ENCODE measurements at places on chromosomes 11 and 22. TPM values are rescaled to one million over a fixed set of nuclear protein-coding genes. Genes with fewer than 3 reads are reported as not detected.

GRCh38 chr11:130806746-130807145, 109.5 kb downstream of the SNX19 start:
- no peak for DNase-seq
- no peaks in the 10 kb centered on the region for H3K36me3 ChIP-seq
- no peak overlapping the region for H3K4me3 ChIP-seq

Gene ANGPTL5
- not detected for polyA plus RNA-seq

Gene OR51E2
- polyA plus RNA-seq = not detected

GRCh38 chr11:10899121-10899830, 41.4 kb upstream of the ZBED5 start:
- H3K4me1 ChIP-seq = no peaks in the 10 kb centered on the region
- no peaks in the 10 kb centered on the region for H3K27me3 ChIP-seq
- DNase-seq = no peak
- H3K27ac ChIP-seq = peak overlapping the region; percentile 44
- H3K36me3 ChIP-seq = no peaks in the 10 kb centered on the region

Gene MAPK8IP2
- 0.99 TPM for polyA plus RNA-seq

DNA sequence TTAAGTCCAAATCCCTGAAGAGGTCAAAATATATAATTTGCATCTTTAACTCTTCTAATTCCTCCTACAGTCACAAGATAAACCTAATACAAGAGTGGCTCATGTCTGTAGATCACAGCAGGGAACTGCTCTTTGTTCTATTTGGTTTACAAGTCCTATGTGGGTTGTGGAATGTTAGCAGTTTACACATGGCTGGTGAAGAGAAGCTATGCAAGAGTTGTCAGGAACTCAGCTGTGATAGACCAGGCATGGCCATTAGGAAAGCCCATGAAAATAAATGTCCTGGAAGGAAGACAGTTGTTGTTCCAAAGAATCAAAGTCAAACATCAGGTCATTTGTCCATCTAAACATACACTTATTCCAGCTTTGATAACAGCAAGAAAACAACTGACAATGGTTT, 312.4 kb upstream of the PITPNB start:
- H3K36me3 ChIP-seq = no peaks in the 10 kb centered on the region
- no peak overlapping the region for H3K27ac ChIP-seq

DNA sequence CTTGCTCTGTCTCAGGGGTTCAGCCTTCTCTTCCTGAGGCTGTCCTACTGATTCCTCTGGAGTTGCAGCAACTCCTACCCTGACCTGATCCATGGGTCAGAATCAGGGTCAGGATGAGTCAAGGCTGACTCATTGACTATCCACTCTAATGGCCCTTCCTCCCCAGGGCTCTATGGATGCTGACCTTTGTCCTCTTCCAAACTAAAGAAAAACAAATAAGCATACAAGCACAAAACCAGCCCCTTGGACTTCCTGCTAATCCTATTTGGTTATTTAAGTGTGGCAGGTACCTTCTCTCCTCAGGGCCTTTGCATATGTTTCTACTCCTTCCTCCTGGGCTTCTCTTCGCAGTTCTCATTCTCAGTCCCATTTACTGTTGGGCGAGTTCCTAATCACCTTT, 204.5 kb upstream of the NAV2 start:
- H3K27ac ChIP-seq = no peak overlapping the region
- H3K27me3 ChIP-seq = peaks cover 3% of the 10 kb centered on the region
- no peaks in the 10 kb centered on the region for H3K4me1 ChIP-seq
- H3K4me3 ChIP-seq = no peak overlapping the region
- no peaks in the 10 kb centered on the region for H3K36me3 ChIP-seq

Gene CELSR1
- 11.4 TPM for polyA plus RNA-seq

DNA sequence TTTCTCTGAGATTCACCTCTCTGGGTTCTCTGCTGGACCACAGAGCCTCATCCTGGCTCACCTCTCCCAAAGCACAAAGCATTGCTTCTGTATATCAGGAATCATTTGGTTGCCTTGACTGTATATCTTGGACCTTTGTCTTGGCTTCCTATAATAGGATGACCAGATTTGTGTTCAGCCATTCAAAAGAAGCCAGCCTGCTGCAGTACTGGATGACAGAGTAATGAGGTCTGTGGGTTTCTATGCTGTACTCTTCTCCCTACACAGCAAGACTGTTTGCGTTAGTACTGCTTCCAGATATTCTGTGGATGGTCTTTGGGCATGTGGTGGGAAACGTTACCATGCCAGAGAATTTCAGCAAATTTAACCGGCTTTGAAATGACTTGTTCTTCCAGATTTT, 39.8 kb downstream of the ARFGAP2 start:
- peaks cover 24% of the 10 kb centered on the region for H3K36me3 ChIP-seq
- H3K4me3 ChIP-seq = no peak overlapping the region
- no peak overlapping the region for H3K27ac ChIP-seq
- DNase-seq = no peak

Gene SCGB2A2
- polyA plus RNA-seq = not detected

DNA sequence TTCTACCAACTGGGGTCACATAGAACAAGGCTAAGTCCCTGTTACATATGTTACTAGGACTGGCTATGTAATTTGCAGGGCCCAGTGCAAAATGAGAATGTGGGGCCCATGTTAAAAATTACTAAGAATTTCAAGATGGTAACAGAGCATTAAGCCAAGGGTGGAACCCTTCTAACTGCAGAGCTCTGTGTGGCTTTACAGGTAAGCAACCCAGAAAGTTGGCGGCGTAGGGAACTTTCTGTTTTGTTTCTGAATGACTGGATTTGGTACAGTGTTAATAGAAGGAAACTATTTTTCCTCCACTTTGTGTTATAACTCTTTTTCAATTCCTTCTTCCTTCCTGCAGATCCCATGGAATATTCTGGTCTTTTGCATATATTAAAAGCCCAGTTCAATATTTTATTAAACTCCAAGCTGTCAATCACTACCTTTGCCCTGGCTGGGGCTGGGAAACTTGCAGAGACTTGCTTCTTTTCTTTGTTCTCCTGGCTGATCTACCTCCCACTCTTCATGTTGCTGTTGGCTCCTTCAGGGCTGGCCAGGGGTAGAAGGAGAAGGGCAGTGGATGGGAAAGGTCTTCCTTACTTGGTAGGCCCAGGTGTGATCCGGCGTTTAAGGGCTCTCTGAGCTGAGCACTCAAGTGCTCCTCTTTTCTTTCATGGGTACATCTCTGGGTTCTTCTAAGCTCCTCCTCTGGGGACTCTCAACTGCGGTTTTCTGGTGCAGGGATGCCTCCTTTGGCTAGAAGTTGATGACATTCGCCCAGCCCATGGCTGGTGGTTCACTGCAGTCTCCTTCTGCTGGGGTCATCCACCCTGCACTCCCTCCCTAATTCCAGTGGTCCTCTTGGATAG, 67.7 kb downstream of the SNX19 start:
- H3K27me3 ChIP-seq = peaks cover 3% of the 10 kb centered on the region
- DNase-seq = no peak
- H3K27ac ChIP-seq = no peak overlapping the region
- H3K36me3 ChIP-seq = no peaks in the 10 kb centered on the region
- no peaks in the 10 kb centered on the region for H3K4me1 ChIP-seq
- H3K4me3 ChIP-seq = no peak overlapping the region

GRCh38 chr11:102279641-102280170, 37.6 kb upstream of the BIRC3 start:
- no peaks in the 10 kb centered on the region for H3K4me1 ChIP-seq
- no peak for DNase-seq
- H3K27ac ChIP-seq = no peak overlapping the region

Gene MS4A3
- polyA plus RNA-seq = 0.61 TPM

Gene NLRP14
- polyA plus RNA-seq = not detected

- H3K27me3 ChIP-seq = no peaks in the 10 kb centered on the region
- no peak overlapping the region for H3K4me3 ChIP-seq
- DNase-seq = no peak
These were observed 137.7 kb downstream of the ATG16L2 start for GRCh38 chr11:72951888-72952287.

DNA sequence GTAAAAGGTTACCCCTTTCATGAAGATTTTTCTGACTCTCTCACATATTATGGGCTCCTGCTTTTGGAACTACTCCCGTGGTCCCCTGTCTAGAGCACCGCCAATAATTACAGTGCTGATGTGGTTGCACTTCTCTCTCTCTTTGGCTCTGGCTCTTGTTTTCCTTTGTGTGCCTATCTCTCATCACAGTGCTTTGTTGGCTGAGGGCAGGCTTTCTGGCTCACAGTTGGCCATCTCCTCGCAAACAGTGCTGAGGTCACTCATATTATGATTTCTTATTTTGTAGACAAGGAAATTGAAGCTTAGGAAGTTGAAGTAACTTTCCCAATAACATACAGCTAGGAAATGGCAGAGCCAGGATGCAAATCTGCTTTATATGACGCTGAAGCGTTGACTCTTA, 192.5 kb downstream of the DDX10 start:
- DNase-seq = no peak
- no peak overlapping the region for H3K27ac ChIP-seq
- H3K27me3 ChIP-seq = no peaks in the 10 kb centered on the region
- H3K36me3 ChIP-seq = peaks cover 1% of the 10 kb centered on the region
- H3K4me1 ChIP-seq = peaks cover 18% of the 10 kb centered on the region
- H3K4me3 ChIP-seq = no peak overlapping the region

Gene RCOR2
- polyA plus RNA-seq = 0.10 TPM

DNA sequence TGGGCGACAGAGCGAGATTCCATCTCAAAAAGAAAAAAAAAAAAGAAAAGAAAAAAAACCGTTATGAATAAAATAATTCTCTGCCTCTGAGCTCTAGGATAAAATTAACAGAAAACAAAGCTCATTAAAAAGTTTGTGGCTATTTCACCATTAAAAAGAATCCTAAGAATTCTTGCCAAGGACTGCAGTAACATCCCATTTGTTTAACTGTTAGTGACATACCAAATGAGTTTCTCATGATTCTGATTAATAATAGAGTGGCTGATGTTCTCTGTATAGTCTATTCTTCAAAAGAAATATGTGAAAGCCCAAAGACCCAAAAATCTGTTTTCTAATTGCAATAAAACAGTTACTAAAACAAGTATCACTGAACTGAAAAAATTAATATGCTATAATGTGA, 19.7 kb downstream of the CLNS1A start:
- H3K4me1 ChIP-seq = no peaks in the 10 kb centered on the region
- no peak for DNase-seq
- H3K36me3 ChIP-seq = peaks cover 38% of the 10 kb centered on the region
- H3K27me3 ChIP-seq = no peaks in the 10 kb centered on the region
- no peak overlapping the region for H3K27ac ChIP-seq

DNA sequence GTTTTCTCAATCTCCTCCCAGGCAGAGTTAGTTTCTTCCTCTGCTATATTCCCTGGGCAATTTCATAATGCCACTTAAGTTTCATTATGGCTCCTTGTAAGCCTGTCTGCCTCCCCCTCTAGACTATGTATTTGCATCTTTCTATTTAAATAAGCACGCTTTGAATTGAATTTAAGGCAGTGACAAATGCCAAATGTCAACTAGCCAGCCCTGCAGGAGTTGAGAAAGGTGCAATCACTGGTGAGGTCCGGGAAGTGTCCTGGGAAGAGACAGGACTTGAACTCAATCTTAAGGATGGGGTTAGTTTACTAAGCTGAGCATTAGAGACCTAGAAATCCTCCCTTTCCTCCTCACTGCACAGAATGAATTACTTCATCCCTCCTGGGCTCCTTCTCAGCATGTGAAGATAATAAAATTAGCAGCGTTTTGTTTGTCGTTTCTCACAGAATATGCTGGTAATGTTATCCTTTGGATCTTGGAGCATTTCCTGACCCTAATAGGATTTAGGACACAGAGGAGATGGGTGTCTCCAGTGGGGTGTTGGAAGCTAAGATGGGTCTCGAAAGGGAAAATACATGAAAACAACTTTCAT, 1.6 kb downstream of the TCP11L1 start:
- H3K4me3 ChIP-seq = no peak overlapping the region
- H3K36me3 ChIP-seq = peaks cover 23% of the 10 kb centered on the region
- peaks cover 38% of the 10 kb centered on the region for H3K4me1 ChIP-seq
- H3K27ac ChIP-seq = no peak overlapping the region

Gene SYNGR1
- 9.5 TPM for polyA plus RNA-seq

GRCh38 chr22:44271732-44272400, 40.9 kb downstream of the SHISAL1 start:
- H3K36me3 ChIP-seq = no peaks in the 10 kb centered on the region
- DNase-seq = peak; percentile 23
- H3K27me3 ChIP-seq = no peaks in the 10 kb centered on the region
- H3K4me3 ChIP-seq = no peak overlapping the region
